Activated CD8-positive, alpha-beta memory T cell treated with anti-CD3 and anti-CD28 coated beads for 1 hour (primary cell): ENCODE measurements at places on chromosomes 5 and 9.

DNA sequence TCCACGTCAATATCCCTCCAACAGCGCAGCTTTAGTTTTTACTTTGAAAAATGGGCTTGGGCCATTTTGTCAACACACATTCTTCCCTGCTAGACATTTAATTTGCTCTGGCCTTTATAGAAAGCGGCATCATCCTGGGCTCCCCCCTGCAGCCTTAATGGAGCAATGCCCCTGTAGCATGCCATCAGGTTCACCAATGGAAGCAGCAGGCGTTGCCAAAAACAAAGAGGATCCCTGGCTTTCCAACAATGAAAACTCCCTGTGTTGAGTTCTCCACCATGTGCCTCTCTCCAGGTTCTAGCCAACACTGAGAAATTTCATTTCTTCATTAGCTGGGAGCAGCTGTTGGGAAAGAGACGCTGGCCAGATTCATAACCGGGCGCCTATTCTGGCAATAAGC lies 139.5 kb downstream of the ZNF622 start:
- no peak for DNase-seq

GRCh38 chr5:174409070-174409469 lies 315.3 kb upstream of the MSX2 start:
- no peak for DNase-seq

GRCh38 chr5:174617285-174617684 lies 107.1 kb upstream of the MSX2 start:
- DNase-seq = no peak

- no peak for DNase-seq
Observed at GRCh38 chr5:134139377-134139851, 24.9 kb downstream of the TCF7 start.

GRCh38 chr5:83443534-83443933 lies 28.0 kb upstream of the VCAN start:
- DNase-seq = no peak
